ENCODE measurements at places on chromosomes 7 and 10.

- no peak for DNase-seq
Observed at GRCh38 chr10:124916098-124916584, 25.8 kb upstream of the ZRANB1 start.

DNA sequence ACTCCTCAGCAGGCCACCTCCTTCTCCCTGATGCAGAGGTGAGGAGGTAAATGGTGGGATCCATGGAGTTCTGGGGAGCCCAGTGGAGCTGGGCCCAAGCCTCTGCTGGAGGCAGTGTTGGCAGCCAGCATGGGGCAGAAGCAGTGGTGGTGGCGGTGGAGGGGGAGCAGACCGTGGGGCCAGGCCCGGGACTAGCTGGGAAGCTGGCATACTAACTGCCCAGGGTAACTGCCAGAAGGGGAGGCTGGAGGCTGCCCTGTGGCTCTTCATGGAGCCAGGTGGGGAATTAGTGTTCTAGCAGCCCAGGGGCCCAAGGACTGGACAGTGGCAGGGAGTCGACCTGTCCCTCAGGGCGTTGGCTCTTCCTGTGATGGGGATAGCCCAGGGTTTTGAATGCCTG lies 16.1 kb upstream of the SMARCD3 start:
- DNase-seq = no peak

- no peak for DNase-seq
Observed at GRCh38 chr10:52992567-52992966, 220.0 kb upstream of the MBL2 start.

- DNase-seq = no peak
Observed at GRCh38 chr7:153320681-153321080, 561.1 kb downstream of the ACTR3B start.

DNA sequence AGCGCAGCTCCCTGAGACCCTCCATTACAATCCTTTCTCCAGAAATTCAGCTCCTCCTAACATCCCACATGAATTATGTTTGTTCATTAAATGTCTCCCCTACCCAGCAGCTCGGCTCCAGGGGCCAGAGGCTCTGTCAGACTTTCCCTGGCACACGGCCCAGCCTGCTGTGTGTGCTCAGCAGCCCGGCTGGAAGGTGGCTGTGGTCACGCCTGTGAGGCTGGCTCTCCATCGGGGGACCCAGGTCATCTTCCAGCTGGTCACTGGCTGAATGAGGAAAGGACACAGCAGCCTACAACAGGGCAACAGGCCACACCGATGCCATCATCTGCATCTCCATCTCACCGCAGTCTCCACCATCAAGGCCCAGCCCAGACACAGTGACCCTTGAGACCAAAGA lies 219.8 kb downstream of the MAD1L1 start:
- DNase-seq = no peak

DNA sequence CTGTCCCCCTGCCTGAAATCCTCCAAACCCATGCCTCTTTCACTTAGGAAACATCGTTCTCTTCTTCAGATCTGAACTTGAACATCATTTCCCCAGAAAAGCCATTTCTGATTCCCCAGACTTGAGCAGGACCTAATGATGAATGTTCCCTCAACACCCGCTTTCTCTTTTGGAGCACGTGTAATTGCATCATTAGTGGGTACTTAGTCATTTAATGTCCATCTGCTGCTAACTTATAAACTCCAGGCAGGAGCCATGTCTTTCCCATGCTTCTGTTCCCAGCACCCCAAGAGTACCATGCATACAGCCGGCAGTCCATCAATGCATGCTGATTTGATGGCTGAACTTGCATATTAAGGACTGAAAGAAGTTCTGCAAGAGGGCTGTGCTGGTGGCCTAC lies 36.5 kb upstream of the ECHDC3 start:
- DNase-seq = no peak

GRCh38 chr10:98308669-98309365 lies 40.8 kb upstream of the LOXL4 start:
- DNase-seq = no peak

Data from CD8-positive, alpha-beta T cell (primary cell).